ENCODE measurements at places on chromosomes 6 and 20.

GRCh38 chr20:3105256-3106137, 21.0 kb upstream of the AVP start:
- DNase-seq = no peak

DNA sequence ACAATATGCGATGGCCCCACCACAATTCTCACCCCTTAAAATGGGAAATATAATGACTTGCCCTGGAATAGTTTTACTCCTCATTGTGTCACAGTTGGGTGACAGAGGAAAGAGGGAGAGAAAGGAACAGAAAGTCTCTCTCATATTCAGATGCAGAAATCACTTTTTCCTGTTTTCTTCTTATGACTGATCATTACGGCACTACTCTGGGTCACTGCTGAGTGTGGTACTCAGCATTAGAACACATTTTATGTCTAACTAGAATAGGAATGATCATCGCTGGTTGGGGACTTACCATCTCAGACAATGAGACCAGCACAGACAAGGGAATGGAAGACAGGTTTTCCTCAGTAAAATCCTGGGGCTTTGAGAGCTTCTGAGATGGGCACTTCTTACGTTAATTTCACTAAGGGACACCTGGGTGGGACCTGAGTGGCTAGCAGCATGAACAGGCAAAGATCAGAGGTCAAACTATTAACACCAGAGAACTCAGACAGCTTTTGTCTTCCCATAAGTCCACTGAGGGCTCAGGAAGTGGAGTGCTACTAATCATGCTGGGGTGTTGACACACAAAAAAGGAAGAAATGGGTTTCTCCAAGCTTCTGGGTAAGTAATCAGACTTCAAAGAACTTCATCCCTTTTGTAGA, 54.9 kb upstream of the ARHGAP18 start:
- no peak for DNase-seq

GRCh38 chr20:30811885-30812671, 445.4 kb upstream of the DEFB115 start:
- no peak for DNase-seq

- no peak for DNase-seq
These were observed 344.2 kb upstream of the SULF2 start for GRCh38 chr20:48129345-48129942.

DNA sequence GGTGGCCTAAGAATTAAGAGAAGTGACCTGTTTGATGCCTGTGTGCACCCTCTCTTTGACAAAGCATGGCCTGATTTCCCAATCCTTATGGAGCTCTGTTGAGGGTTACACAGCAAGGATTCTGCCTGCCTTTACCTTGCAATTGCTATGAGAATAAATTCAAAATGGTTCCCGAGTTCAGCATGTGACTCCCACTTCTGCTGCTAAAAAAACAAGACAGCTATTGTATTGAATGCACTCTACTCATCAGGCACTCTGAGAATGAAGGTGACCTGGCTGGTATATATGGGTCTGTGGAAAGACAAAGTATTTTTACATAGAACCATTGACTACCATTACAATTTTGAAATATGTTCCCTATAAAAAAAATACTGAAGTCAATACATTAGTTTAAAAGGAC, 190.3 kb downstream of the ATXN1 start:
- DNase-seq = no peak

DNA sequence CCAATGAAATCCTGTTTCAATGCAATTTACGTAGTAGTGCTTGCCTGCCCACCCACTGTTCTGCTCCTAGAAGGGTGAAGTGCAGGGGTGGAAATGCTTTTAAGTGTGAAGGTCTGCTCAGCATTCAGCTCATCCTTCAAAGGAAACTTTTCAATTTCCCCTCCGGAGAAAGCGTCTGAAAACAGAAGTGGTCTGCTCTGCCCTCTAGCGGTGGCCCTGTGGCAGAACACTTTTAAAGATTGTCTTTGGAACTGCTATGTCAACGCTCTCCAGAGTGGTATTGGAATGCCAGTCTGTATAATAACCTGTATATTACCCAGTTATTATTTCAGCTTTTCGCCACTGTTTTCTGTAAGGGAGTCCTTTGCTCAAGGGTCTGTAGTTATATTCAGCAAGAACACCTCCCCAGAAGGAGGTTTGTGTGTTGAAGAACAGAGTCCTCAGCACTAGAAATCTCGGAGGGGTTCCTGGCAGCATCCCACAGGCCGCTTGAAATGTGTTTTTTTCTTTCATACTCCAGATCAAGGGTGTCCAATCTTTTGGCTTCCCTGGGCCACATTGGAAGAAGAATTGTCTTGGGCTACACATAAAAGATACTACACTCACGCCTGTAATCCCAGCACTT, 63.1 kb upstream of the KLHL31 start:
- DNase-seq = no peak
